ENCODE measurements at places on chromosomes 6 and 20.

DNA sequence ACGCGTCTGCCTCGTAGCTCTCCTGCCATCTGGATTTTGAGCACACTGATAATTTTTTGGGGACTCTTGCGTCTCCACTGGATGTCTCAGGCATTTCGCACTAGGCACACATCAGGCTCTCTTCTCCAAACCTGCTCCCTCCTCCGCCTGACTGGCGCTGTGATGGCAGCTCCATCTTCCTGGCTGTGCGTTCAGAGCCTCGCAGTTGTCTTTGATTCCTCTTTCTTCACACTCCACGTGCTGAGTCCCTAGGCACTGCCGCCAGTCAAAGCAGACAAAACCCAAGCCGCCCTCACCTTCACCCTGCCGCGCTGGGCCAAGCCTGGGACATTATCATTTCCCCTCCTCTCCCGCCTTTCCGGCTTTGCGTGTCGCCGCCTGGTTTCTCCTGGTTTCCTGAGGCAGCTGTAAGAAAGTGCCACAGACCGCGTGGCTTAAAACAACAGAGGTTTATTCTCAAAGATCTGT lies 778 bp downstream of the PSMG4 start:
- peak; percentile 43 for DNase-seq

- DNase-seq: no peak
Observed at GRCh38 chr6:148986608-148987007, 239.8 kb downstream of the UST start.

GRCh38 chr6:57024321-57024720 lies 22.2 kb upstream of the KIAA1586 start:
- no peak for DNase-seq

GRCh38 chr6:56259234-56260077 lies 12.1 kb upstream of the COL21A1 start:
- no peak for DNase-seq

DNA sequence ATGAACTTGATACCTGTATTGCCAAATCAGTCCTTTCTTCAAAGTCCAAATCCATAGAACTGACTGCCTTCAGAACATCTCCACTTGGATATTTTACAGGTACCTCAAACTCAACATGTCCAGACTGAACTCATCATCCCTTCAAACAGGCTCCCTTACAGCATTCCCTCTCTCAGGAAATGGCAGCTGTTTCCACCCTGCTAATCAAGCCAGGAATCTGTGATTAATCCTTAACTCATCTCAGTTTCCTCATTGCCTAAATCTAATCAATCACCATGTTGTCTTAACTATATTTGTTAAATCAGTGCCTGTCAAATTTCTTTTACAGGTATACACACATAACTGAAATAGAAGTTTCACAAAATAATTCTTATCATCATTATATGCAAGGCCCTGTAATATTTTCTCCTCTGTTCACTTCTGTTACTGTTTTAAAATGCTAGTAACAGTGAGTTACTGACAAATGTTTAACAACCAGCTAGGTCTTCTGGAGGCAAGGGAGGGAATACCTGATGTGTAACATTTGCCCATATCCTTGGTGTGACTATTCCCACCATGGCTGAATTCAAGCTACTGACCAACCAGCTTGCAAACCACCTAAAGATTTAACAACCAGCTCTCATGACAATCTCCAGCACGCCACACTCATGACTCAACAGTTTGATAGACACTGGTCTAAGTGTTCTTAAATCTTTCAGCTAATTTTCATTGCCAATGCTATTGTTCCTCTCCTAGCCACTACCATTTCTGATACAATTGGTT lies 124.9 kb downstream of the ADAT2 start:
- no peak for DNase-seq

DNA sequence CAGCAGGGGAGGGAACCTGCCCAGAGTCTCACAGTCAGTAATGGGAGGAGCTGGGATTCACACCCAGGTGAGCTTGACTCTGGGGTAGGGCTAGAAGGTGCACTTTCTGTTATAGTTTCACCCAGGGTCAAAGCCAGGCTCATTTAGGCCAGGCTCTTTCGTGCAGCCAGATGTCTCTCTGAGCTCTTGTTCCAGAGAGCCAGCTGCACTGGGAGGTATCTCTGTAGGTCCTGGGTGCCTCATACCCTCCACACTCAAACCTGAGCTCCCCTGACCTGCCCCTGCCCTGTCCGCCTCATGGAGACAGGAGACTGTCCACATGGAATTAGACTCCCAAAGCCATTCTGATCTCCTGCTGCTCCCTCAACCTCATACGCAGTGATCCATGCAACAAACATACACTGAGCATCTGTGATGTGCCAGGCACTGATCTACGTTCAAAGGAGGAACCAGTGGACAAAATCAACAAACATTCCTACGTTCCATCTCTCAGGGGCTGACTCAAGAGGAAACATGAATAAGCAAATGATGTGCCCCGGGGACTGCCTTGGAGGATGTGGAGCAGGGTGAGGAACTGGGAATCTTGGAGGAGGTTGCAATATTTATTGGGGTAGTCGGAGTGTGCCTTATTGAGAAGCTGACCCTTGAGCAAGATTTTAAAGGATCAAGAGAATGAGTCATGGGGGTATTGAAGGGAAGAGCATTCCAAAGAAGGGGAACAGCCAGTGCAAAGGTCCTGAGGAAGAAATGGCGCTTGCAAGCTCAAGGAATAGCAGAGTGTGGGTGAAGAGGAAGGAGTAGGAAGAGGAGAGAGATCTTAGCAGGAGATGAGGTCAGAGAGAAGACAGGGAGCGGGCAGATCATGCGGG lies 71.3 kb upstream of the TOX2 start:
- no peak for DNase-seq

- DNase-seq: no peak
Observed at GRCh38 chr6:25675167-25675566, 23.2 kb downstream of the SCGN start.

- no peak for DNase-seq
Observed at GRCh38 chr20:21109144-21109543, 3.0 kb upstream of the LINC00237 start.

GRCh38 chr6:115899730-115900282 lies 160.9 kb downstream of the FRK start:
- DNase-seq: no peak

DNA sequence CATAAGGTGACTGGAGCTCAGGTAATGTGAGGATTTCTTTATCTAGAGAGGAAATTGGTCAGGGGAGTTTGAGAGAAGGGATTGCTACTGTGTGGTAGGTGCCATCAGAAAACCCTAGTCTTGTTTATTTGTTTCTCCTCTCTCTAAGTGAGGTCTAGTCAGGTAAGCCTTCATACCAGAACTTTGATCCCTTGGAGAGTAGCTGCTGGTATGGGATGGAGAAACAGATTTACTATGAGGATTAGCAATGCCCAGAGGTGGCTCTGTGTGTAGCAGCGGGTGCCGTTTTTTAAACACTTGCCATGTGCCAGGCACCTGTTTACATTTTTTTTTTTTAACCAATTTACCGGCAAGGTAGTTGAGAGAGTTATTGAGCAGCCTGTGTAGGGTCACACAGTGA lies 19.5 kb downstream of the CMTR1 start:
- DNase-seq: no peak

DNA sequence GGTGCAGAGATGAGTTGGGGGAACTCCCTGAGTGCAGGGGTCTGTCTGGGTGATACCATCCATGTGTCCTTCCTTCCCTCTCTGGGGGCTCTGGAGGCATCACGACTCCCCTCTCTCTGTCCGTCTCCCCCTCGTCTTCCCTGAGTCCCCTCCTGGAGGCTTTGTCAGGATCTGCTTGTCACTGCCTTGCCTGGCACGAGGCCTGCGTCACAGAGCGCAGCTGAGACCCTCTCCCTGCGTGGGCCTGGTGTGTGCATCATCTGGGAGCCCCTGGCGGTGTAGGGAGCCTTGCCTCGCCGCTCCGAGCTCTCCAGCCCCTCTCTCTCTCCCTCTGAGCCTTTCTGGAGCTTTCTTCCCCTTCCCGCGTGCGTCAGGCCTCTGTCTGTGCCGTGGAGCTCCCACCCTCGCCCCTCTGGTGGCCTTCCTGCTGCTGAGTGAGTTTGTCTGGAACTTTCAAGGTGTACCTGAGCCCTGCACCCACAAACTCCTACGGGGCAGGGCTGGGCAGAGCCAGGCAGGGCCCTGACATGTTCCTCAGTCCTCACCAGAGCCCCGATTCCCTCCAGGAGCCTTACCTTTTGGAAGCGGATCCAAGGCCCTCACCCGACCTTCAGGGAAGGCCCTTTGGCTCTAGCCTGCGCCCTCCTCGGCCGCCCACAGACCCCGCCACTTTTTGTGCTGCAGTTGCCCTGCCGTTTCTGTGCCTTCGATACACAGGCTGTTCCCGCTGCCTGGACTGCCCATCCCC lies 70.3 kb downstream of the SRC start:
- DNase-seq: no peak

- no peak for DNase-seq
Observed at GRCh38 chr6:53103993-53104675, 38.9 kb downstream of the FBXO9 start.

- no peak for DNase-seq
Observed at GRCh38 chr6:152248980-152249379, 388.2 kb downstream of the SYNE1 start.

DNA sequence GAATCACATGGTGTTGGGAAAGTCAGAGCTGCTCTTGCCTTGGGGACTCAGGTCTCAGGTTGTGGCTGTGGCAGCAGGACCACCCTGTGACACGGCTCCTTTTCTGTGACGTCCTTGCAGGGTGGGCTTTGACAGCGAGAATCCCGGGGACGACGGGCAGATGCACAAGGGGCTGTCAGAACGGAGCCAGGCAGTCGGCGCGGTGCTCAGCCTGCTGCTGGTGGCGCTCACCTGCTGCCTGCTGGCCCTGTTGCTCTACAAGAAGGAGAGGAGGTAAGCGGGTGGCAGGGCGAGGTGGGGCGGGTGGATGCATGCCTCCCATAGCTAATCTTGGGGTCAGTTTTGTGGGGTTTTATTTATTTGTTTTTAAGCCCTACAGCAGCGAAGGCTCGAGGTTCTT lies 19.2 kb upstream of the SLC22A1 start:
- DNase-seq: no peak

DNA sequence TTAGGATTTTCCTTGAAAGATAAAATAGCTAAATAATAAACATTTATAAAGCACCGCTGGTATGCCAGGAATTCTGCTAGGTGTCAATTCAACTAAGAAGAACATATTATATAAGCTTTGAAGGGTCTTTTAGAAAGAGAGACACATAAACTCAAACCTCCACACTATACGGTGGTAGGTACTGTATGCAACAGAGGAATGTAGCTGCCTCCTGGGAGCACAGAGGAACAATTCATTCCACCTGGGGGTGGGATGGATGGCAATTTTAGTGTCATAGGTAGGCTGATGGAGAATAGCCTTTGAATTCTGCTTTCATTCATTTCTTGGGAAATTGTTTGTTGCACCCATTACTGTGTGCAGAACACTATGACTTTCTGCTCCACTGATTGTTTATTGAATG lies 447.1 kb upstream of the MAP3K7 start:
- DNase-seq: no peak

DNA sequence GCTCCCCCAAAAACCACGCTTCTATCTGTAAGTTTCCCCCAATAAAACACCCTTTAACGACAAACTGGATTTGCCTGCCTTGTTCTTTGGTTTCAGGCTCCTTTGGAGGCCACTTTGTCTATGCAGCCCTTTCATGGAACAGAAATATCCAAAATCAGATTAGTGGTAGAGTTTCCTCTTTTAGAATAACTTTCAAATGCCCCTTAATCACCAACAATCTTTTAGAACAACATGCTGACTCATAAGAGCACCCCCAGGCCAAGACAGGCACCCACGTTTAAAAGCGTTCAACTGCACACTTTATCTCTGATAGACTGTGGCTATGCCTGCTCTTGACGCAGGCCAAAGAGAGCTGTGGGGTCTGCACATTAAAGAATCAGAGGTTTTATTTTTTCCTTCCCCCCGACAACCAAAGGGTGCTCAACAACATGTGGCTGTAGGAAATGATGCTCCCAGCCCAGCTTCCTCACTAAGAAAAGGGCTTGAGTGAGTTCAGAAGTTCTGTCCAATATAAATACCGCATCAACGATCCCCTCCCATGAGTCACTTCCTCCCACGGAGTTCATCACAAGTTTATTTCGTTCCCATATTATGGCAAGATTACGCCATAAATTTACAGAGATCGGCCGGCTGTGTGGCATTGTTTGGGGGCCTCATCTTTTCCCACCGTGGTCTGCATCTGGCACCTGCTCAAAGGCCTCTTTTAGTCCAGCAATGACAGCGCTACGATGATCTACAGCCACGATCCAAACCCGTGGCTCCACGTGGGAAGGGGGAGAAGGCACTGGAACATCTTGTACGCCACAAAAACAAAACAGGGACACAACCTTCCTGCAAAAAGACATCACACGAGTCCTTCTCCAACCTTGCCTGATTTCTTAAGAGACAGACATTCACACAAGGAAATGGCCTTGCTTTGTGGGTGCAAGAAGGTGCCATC lies 88.8 kb upstream of the NFATC2 start:
- peak; percentile 17 for DNase-seq

GRCh38 chr6:146295695-146296094 lies 247.9 kb upstream of the RAB32 start:
- DNase-seq: no peak

DNA sequence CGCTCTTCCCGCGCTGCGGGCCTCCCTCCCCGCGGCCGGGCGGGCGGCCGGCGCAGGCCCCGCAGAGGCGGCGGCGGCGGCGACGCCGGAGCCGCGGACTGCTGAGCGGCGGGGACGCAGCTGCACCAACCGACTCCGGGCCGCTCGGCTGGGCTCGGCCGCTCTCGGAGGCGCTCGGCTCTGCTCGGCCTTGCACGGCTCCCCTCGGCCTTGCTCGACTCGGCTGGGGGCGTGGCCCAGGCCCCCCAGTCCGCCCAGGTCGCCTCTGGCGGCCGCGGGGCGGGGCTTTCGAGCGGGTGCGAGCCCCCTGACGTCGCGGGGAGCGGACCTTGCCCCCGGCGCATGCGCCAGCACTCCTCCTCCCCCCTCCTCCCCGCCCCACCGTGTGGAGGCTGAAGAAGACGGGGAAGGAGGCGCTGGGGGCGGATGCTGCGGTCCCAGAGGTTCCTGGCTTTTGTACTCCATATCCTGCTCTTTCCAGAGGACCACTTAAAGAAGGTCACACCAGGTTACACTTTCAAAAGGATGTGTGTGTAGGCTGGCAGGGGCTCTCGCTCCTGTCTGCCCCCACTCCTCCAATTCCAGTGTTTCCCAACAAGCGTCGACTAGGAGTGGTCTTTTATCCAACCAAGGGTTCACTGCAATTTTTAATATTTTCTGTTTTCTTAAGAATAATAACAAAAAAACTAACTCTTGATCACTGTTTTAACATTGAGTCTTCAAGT lies at the start of gene ZHX3:
TSS of gene ZHX3 (minus strand) at position 186 of the 725 bp plus-strand sequence. CDS start 112,815 bp downstream, outside the sequence.
- DNase-seq: peak; percentile 97

Measured in stimulated activated naive CD8-positive, alpha-beta T cell treated with anti-CD3 and anti-CD28 coated beads, Interleukin-15, amount 100 ng/mL, for 72 hours (primary cell).